ENCODE measurements at places on chromosomes 6 and 20.
A peak's percentile ranks its signal among the peaks of the same experiment; 100 is the strongest.

- no peak for DNase-seq
Measured at GRCh38 chr6:139371421-139372203, 2.8 kb downstream of the CITED2 start.

- no peak for DNase-seq
Measured at GRCh38 chr20:46330831-46331371, 22.6 kb upstream of the CDH22 start.

DNA sequence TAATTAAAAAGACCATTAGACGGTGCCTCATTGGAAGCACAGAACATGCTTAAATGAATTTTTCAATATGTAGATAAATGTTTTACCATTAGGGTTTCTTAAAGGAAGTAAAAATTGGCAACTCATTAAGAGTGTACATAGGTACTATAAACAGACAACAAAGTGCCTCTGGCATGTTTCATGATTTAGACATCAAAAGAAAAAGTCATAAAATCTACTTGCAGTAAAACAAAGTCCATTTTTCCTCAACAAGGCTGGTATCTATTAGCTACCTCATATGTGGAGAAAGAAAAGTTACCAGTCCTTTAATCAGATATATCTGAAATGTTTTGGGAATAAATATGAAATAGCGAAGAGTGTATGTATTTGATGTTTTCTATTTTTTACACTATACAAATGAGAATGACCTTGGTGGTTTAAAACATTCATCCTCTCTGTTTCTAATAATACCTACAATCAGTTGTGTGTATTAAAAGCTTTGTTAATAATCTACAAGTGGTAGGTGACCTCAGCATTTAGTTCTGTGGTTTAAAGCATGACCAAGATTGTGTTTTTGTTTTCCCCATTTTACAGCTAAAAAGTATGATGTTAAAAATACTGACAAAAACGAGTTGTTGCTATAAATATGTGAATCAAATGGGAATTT, 87.5 kb downstream of the HDGFL1 start:
- DNase-seq: peak; percentile 40

- peak; percentile 78 for DNase-seq
Measured at GRCh38 chr6:155154158-155154830, 109.5 kb upstream of the CLDN20 start.

DNA sequence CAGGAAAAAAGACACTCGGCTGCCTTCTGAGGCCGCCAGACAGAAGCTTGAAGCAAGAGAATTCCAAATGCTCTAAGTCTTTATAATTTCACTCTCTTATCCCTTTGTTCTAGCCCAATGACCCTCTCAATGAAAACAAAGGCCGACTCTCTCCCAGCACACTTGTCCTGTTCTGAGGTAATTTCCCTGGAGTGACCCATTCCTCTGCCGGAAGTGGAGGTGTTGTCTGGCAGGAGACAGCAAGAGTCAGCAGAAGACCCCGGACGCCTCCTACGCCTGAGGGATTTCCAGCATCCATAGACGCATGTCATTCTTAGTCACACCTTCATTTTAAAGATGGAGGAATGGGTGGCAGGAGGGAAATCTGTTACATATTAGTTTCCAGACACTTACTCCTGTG, 110.3 kb downstream of the SOD2 start:
- DNase-seq: peak; percentile 48

Measured in kidney tubule cell (primary cell).